ENCODE measurements at places on chromosomes 2 and 18. TPM values are rescaled to one million over a fixed set of nuclear protein-coding genes. Genes with fewer than 3 reads are reported as not detected.
A peak's percentile ranks its signal among the peaks of the same experiment; 100 is the strongest.

Gene SPC25
- not detected for total RNA-seq

Gene ATP6V1B1
- not detected for total RNA-seq

Gene FSIP2
- total RNA-seq, result 1.2 TPM

Gene SLC14A1
- 3.4 TPM for total RNA-seq

Gene DCDC2C
- not detected for total RNA-seq

Gene SIGLEC15
- not detected for total RNA-seq

Gene GRHL1
- 126 TPM for total RNA-seq

Gene POTEE
- total RNA-seq, result not detected

Gene AMER3
- total RNA-seq, result not detected

Gene FSHR
- total RNA-seq, result not detected

Gene RGPD3
- total RNA-seq, result 0.25 TPM

Gene ATG4B
- total RNA-seq, result 104 TPM

Gene ZNF638
- total RNA-seq, result 139 TPM

- DNase-seq, result no peak
These were observed 1693.4 kb upstream of the SLC39A10 start for GRCh38 chr2:193963472-193964119.

GRCh38 chr2:834233-834632, 116.4 kb upstream of the SNTG2 start:
- DNase-seq, result peak; percentile 52

DNA sequence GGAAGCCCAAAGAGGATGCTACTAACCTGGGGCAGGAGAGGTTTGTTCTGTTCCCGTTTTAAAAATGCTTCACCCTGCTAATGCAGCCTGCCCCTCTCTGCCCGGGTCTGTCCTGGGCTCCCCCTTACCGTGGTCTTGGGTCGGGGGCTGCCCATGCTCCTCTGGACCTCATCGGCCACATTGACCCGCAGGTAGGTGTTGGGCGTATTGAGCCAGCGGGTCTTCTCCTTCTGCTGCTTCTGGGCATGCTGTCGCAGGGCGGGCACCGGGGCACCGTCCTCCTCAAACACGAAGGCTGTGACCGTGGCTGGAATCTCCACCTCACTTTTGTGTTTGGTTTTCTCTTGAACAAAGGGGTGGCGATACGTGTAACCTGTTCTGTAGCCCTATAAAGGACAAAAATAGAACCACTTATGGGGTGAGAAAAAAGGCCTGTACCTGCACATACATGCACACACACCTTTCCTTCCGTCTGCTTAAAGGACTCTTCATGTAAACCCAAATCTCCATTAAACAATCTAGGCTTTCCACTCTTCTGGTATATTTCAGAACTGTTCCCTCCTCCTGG, 89.3 kb downstream of the ADD2 start:
- no peak for DNase-seq

DNA sequence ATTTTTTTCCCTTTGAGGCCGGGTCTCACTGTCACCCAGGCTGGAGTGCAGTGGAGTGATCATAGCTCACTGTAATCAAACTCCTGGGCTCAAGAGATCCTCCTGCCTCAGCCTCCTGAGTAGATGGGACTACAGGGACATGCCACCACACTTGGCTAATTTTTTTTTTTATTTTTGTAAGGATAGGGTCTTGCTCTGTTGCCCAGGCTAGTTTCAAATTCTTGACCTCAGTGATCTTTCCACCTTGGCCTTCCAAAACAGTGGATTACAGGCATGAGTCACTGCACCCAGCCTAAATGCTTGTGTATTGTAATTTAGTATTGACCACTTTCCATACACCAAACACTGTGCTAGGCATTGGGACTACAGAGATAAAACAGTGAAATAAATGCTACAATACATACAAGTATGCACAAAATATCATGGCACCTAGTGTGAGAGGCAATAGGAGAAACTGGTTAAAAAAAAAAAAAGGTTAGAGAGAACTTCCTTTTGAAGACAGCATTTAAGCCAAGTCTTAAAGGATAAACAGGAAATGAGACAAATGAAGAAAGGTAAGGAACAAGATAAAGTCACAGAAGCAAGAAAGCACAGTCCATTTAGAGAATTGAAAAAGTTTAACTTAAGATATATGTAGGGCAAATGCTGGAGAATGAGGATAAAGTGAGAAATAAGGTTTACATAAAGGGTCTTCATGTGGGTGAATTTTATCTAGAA, 113.4 kb downstream of the GORASP2 start:
- DNase-seq, result no peak

DNA sequence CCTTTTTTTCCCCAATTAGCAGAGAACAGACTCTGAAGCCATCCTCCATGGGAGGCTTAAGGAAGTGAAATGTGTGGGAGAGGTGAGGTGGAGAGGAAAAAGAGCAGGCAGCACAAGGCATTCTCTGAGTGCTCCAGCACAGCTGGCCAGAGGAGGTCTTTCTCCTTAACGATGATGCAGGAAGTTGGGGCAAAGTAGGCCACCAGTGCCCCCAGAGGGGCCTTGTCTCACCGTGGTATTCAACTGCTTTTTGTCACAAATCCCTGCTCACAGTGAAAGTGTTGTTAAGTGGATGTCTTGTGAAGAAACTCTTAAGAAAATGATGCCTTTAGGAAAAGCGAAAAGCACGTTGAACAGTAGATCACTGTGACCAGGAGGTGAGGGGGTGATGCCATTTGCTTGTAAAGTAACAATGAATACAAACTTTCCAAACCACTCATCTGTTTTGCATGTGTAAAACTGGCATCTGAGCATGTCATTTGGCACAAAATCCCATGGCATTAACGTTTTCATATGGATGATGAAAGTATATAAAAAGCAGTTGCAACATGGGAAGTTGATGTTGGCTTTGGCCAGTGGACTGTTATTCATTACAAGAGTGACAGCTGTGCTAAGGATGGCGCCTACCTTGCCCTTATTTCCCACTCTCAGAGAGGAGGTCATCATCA, 49.2 kb upstream of the CDC42EP3 start:
- no peak for DNase-seq

DNA sequence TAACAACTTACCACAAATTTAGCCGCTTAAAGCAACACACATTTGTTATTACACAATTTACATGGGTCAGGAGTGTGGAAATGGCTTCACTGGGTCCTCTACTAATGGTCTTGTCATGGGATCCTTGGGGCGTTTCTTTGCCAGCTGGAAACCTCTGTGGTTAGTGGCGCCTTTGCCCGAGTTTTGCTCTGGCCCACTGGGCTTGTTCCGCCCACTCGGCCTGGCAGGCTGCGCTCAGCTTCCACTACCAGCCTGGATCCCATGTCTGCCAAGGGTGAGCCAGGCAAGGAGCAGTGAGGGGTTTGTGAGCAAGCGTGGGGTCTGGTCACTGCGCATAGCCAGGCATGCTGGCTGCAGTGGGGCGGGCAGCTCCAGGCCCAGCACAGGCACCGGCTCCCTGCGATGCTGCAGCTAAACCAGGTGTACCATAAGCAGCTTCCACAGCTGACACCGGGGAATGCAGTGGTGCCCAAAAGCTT, 16.2 kb upstream of the MBD2 start:
- DNase-seq, result no peak

DNA sequence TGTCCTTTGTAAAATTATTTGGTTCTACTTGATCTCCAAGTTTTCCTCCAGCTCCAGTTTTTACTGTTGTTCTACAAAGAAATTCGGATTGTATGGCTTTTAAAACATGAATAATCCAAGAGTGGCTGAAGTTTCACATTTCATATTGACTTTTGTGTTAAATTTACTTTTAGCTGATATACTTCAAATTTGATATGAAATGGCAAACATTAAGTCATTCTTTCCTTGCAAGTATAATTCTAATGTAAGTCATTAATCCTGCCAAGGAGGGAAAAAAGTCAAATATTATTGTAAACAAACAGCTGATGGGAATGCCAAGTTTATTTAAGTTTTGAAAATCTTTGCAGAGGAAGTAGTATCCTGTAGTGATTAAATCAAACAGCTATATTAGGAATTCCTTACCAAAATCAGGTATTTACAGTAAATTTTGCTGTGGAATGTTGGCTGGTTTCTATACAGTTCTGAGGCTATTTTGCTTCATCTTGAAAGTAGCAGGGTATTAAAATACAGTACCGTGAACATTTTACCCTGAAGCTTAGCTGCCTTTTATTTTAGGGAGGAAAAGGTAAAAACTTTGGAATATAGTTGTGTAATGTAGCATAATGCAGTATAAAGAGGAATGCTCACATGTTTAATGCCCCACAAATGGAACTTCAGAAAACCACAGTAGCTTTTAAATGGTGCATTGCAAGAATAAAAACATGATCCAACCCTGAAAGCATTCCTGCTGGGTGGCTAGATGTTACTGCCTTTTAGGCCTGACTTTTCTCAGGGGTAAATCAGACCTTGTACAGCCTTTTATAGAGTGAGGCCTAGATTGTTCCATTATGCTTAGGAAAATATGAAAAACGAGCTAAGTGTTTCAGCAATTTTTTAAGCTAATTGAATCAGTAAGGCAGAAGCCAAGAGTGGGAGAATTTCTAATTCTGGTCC, 62.7 kb upstream of the NT5C1B start:
- no peak for DNase-seq

- DNase-seq, result no peak
These were observed 26.2 kb downstream of the HRH4 start for GRCh38 chr18:24486684-24487083.

- DNase-seq, result no peak
These were observed 143.7 kb downstream of the USP34 start for GRCh38 chr2:61327173-61327572.

DNA sequence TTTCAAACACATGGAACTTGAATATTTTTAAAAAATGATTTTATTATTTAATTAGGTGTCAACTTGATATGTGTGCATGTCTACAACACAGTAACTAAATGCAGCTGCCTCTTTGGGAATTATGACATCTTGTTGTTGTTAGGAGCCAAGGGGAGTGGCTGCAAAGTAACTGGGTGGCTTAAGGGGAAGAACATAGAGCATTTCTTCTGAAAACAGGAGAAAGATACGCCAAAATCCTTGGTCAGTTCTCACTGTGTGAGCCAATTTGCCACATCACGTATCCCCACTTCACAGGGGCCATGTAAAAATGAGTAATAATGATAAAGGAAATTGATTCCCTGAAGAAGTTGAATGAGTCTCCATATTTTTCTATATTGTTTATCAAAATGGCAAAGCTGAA, 309.8 kb upstream of the COL3A1 start:
- no peak for DNase-seq

- DNase-seq, result no peak
These were observed 188.7 kb downstream of the RTP5 start for GRCh38 chr2:242058116-242058680.

DNA sequence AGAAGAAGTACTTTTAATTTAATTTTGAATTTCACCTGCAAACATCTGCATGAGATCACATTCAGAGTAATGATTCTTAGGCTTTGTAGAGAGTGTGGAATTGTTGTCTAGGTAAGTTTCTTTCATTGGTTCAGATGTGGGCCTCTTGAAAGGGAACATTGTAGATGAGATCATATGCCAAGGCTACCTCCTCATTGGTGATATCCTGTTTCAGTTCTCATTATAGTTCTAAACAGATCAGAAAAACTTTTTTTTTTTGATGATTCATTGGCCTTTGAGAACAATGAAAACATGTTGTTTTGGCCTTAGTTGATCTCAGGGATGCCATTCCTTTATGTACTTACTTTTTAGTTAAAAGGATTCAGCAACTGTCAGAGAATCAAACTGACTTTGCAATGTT, 44.5 kb downstream of the EML6 start:
- no peak for DNase-seq

DNA sequence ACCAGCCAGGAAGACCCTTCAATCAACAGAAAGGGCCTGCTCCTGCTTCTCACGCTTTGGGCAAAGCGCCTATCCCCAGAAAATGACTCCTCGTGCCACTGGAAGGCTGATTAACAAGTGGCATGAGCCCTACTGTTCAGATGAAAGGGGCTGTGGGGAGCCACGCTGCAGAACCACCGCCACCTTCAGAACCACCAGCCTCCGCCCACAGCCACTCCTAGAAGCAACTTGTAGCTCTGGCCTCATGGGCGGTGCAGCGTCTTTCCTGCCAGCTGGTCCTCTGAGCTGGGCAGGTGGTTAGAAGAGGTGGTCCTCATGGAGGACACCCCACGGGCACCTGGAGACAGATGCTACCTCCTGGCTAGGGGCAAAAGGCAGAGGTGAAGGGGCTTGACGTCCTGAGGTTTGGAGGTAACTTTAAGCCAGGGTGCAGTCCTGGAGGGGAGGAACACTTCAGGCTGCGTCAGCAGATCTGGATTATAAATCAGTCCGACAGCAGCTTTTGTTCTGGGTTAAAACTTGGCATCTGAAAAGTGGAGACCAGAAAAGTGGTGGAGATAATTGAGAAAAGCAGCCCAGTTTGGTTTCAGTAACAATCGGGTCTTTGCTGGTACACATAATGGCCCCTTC, 861 bp upstream of the SEMA4C start:
- DNase-seq, result no peak

GRCh38 chr2:108459441-108459840, 10.4 kb downstream of the GCC2 start:
- DNase-seq, result no peak

DNA sequence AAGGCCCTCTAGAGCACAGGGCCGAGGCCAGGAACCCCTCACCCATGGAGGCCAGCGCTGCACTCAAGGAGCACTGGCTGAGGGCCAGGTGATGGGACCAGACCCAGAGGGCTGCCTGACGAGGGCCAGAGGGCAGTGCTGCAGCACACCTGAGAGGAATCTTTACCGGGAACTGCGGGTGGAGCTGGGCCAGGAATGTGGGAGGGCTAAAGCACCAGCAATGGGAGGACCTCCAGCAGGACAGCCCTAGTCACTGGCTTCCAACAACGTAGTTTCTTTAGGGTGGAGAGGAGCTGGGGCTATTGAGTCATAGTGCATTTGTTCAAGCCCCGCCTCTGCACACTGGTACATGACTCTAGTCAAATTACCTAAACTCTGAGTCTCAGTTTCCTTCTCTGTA, 143.4 kb downstream of the TMEM17 start:
- no peak for DNase-seq

DNA sequence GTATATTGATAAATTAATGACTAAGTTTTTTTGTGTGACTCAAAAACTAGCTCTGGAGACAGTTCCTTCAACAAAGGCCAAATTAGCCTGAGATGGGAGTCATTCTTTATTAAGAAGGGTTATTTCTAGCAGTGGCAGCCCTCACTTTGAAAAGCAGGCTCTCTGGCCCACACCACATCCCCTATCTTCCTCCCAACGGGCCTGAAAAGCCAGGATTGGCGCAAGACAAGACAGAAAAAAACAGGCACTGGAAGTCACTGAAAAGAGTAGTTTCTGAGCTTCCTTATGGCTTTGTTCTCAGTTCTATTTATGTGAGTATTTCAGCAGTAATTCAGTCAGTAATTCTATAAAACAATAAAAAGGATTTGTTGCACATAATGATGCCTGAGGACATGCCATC, 149.0 kb downstream of the LAMA3 start:
- no peak for DNase-seq

DNA sequence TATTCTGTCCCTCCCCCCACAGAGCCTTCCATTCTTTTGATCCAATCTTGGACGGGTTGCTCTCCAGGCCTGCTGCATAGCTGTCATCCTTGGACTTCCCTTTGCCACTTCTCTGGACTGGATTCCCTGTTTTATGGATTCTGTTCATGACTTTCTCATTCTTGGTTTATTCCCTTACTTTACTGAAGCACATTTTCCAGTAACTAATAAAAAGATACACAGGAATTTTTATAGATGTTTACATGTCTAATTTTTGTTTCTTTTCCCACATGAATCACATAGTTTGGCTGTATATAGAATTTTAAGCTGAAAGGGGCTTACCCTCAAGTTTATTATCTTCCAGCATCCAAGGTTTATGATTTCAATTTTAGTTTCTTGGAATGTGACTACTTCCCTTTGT, 37.9 kb downstream of the GDF7 start:
- no peak for DNase-seq

GRCh38 chr2:219252084-219252483, 959 bp upstream of the TUBA4B start:
- no peak for DNase-seq

- no peak for DNase-seq
These were observed 190.7 kb downstream of the RDH14 start for GRCh38 chr2:18369760-18370159.
